ENCODE measurements at places on chromosomes 4 and X.

DNA sequence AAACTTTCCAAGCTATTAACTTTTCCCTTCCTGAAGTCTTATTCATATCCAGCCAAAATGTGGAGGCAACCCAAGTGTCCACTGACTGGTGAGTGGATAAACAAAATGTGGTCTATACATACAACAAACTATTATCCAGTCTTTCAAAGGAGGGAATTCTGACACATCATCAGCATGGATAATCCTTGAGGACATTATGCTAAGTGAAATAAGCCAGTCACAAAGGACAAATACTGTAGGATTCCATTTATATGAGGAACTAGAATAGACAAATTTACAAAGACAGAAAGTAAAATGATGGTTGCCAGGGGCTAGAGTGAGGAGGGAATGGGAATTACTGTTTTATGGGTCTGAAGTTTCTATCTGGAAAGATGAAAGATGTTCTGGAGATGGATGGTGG lies 178.7 kb upstream of the PITX2 start:
- H3K27ac ChIP-seq: no peak overlapping the region
- H3K4me1 ChIP-seq: no peaks in the 10 kb centered on the region
- no peaks in the 10 kb centered on the region for H3K27me3 ChIP-seq
- no peaks in the 10 kb centered on the region for H3K36me3 ChIP-seq
- H3K4me3 ChIP-seq: no peak overlapping the region
- no peak for DNase-seq

DNA sequence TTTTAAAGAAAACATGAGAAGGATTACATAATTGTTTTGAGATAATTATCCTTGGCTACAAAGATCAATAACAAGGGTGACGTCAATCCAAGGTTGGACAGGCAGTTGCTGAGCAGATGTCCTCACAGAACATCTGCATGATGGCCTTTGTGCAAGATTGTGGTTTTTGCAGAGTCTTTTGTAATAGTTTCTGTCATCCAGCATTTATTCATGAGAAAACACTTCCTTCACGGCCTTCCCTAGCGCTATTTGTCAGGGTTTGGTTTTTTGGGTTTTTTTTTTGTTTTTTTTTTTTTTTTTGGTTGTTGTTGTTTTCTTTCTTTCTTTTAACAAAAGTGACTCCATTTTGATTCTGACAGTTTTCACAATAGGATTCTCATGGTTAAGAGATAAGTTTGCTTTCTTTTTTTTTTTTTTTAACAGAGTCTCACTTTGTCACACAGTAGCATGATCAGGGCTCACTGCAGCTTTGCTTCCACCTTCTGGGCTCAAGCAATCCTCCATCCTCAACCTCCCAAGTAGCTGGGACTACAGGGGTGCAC lies 31.5 kb upstream of the ELF2 start:
- H3K36me3 ChIP-seq: no peaks in the 10 kb centered on the region
- no peaks in the 10 kb centered on the region for H3K27me3 ChIP-seq
- H3K4me3 ChIP-seq: no peak overlapping the region
- no peak for DNase-seq
- H3K4me1 ChIP-seq: no peaks in the 10 kb centered on the region

DNA sequence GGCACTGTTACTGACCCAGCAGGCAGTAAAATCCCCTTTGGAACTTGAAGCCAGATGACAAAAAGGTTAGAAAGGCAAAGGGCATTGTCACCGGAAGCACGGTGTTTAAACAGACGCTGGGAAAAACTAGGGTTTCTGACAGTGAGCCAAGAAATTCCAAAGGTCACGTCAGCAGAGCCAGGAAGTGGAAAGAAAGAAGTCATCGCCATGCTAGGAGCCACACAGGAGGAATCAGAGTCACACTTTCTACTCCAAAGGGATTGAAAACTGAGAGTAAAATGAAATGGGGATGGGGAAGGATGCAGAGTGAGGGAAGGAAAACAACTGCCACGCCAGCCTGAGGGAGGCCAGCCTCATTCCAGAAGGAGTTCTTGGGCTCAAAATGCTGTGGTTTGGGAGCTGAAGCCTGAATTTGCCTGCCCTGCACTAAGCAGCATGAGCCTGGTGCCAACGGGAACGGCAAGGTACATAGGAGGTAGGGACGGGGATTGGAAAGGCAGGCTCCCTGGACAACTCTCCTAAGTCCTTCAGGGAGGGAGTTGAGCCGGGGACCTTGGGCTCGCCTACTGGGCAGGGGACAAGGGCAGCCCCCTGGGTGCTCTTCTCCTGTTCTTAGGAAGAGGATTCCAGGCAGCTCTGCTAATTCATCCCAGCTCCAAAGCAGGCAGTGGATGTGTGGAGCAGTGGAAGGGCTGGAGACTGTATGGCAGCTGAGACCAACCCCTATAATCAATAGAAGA lies 66.8 kb downstream of the SOWAHB start:
- H3K27ac ChIP-seq: no peak overlapping the region
- DNase-seq: no peak
- H3K36me3 ChIP-seq: no peaks in the 10 kb centered on the region
- H3K27me3 ChIP-seq: no peaks in the 10 kb centered on the region

GRCh38 chr4:52751487-52751911 lies 274 bp upstream of the ERVMER34-1 start:
- no peak overlapping the region for H3K27ac ChIP-seq
- H3K4me3 ChIP-seq: peak overlapping the region; percentile 60
- H3K36me3 ChIP-seq: no peaks in the 10 kb centered on the region
- peaks cover 10% of the 10 kb centered on the region for H3K4me1 ChIP-seq

DNA sequence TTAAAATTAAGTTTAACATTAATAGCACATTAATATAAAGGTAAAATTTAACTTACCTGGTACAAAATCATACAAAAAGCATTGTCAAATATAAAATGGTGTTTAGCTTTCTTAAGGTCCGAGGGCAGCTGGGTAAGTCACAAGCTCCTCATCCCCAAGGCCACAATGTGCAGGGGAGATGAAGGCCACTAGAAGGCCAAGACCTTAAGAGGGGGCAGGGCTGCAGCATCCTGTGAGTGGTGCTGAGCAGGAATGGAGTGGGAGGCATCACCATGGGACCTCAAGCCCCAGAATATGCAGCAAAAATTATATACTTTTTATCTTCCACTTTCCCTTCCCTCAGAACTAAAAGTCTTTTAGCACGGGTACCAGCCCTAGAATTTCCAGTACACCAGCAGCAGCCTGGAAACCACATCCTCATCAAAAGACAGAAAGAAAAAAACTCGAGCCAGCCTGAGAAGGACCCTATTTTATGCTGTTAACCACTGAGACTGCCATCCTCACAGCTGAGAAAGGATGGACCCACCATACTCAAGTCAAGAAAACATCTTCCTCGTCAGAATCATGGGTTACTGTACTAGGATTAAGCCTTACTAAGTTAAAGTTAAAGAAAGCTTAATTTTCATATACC lies 13.0 kb upstream of the RHOXF2 start:
- no peaks in the 10 kb centered on the region for H3K4me1 ChIP-seq
- H3K36me3 ChIP-seq: no peaks in the 10 kb centered on the region
- H3K27ac ChIP-seq: no peak overlapping the region
- no peaks in the 10 kb centered on the region for H3K27me3 ChIP-seq

DNA sequence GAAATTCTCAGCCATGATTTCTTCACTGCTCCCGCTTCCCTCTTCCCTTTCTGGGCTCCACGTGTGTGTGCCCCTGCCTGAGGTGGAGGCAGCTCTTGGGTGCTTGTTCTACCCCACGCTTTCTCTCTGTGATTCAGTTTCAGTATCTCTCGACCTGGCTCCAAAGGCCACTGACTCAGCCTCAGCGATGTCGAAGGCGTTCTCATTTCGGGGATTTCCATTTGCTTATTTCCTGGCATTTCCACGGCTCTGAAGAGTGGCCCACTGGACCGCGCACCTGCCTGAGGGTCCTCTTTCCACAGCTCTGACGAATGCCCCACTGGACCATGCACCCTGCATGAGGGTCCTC lies 52.4 kb downstream of the GAK start:
- DNase-seq: peak; percentile 20
- H3K4me3 ChIP-seq: peak overlapping the region; percentile 19
- H3K36me3 ChIP-seq: peaks cover 24% of the 10 kb centered on the region
- peaks cover 7% of the 10 kb centered on the region for H3K4me1 ChIP-seq
- H3K27ac ChIP-seq: peak overlapping the region; percentile 61
- no peaks in the 10 kb centered on the region for H3K27me3 ChIP-seq

DNA sequence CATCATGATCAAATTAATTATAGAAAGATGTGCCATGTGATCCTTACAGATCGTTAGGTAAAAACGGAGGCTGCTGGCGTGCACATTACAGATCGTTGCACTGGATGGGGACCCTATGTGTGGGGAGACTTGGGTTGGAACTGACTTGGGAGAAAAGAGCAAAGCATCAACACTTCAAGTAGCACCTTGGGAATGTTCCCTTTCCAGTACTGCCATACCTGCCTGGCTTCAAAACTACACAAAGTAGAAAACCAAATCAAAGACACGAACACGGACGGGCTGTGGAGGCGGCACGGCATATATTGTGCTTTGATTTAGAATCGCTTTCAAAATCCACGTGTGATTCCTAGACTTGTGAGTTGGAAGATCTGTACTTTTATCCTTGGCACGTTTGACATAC lies 898 bp downstream of the CMC4 start:
- peaks cover 3% of the 10 kb centered on the region for H3K4me1 ChIP-seq
- peak overlapping the region; percentile 76 for H3K27ac ChIP-seq
- H3K4me3 ChIP-seq: peak overlapping the region; percentile 64
- no peaks in the 10 kb centered on the region for H3K27me3 ChIP-seq
- no peaks in the 10 kb centered on the region for H3K36me3 ChIP-seq
- DNase-seq: no peak

- no peaks in the 10 kb centered on the region for H3K27me3 ChIP-seq
- H3K27ac ChIP-seq: no peak overlapping the region
- H3K4me1 ChIP-seq: no peaks in the 10 kb centered on the region
- no peak overlapping the region for H3K4me3 ChIP-seq
- H3K36me3 ChIP-seq: no peaks in the 10 kb centered on the region
These were observed 418.0 kb upstream of the PITX2 start for GRCh38 chr4:111040904-111041303.

DNA sequence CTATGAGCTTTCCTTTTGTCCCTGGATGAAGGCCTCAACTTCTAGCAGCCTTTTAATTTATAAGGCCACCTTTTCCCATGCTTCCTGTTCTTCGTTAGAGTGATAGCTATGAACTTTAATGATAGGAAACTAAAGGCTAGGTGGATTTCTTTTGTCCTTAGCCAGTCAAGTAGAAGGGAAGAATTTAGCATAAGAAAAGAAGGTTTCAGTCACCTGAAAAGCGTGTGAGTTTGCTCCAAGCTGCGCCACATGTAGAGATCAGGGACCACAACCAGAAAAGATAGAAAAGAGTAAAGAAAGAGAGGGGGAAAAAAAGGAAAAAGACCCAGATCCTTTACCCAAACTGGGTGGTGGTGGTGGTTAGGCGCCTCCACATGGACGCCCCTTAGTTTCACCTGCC lies 28.6 kb downstream of the LUZP4 start:
- H3K4me3 ChIP-seq: no peak overlapping the region
- no peaks in the 10 kb centered on the region for H3K36me3 ChIP-seq
- H3K27me3 ChIP-seq: no peaks in the 10 kb centered on the region
- no peak for DNase-seq

DNA sequence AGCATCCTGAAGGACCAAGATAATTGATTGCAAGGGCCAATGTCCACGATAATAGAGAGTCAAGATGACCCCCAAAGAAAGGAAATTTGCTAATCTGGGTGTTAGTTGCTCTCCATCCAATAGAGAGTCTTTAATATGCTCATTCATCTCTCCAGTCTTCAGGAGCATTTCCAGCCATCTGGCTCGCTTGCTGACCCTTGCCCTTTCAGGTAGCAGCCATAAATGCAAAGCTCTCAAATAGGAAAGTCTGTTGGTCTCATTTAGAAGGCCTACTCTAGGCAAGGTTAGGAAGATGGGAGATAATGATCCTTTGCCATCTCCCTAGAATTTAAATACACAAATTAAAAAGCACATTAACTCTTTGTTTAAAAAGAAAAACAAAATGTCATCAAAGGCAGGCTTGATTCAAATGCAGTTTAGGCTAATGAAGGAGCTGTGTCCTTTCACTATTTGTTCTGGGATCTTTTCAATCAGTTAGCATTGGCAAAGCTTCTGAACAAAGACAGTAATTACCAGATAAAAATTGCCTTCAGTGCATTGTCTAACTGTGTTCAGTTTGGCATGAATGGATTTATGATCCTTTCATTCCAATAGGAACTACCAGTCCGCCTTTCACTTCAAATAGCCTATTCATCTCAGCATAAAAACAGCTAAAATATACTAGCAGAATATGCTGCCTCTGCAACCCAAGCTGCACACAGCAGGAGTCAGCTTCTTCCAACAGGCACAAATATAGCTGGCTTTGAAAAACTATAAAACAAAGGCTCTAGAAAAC lies 49.6 kb upstream of the ATXN3L start:
- no peak overlapping the region for H3K4me3 ChIP-seq
- H3K36me3 ChIP-seq: no peaks in the 10 kb centered on the region
- no peak overlapping the region for H3K27ac ChIP-seq
- H3K27me3 ChIP-seq: no peaks in the 10 kb centered on the region

- no peak for DNase-seq
- no peak overlapping the region for H3K4me3 ChIP-seq
- no peaks in the 10 kb centered on the region for H3K36me3 ChIP-seq
- no peaks in the 10 kb centered on the region for H3K27me3 ChIP-seq
- no peak overlapping the region for H3K27ac ChIP-seq
These were observed 61.3 kb downstream of the AFAP1 start for GRCh38 chr4:7878323-7878722.

- H3K4me1 ChIP-seq: no peaks in the 10 kb centered on the region
- H3K36me3 ChIP-seq: no peaks in the 10 kb centered on the region
- no peaks in the 10 kb centered on the region for H3K27me3 ChIP-seq
- no peak for DNase-seq
These were observed 738.0 kb upstream of the PITX2 start for GRCh38 chr4:111360906-111361305.

GRCh38 chr4:21097026-21097425 lies 396.8 kb downstream of the PACRGL start:
- no peaks in the 10 kb centered on the region for H3K36me3 ChIP-seq
- no peaks in the 10 kb centered on the region for H3K4me1 ChIP-seq
- no peak overlapping the region for H3K27ac ChIP-seq

DNA sequence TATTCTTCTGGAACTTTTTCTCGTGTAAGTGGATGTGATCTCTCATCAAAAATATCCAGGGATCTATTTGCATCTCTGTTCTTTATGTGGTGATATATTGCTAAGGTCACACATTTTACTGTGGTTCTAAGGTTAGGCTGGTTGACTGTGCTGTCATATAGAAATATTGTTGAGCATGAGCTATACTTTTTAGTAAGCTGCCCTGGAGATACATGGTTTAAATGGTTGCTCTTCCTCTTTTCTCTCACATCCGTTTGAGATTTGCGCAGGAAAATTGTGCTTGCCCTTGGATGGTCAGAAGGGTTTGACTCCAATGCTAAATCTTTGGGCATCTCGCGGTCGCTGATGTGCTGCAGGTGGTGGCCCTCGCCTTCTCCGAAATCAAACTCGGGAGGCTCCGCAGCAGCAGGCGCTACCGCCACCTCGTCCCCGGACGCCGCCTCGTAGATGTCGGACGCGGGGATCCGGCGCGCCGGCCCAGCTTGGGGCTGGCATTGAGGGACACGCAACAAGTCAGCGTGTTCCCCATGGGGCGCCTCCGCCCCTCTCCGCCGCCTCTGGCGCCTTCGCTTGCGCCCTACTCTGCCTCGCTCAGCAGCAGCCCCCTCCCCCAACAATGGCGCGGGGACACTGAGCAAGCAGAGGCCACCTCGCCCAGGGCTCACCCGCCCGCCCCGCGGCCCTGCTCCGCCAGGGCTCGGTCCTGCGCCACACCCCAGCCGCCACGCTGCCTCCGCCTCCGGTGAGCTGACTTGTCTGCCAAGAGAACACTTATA lies 154.5 kb downstream of the MSN start:
- H3K4me1 ChIP-seq: no peaks in the 10 kb centered on the region
- no peaks in the 10 kb centered on the region for H3K36me3 ChIP-seq
- peak; percentile 10 for DNase-seq
- no peak overlapping the region for H3K27ac ChIP-seq
- no peaks in the 10 kb centered on the region for H3K27me3 ChIP-seq

Measured in effector memory CD4-positive, alpha-beta T cell (primary cell).